Kidney epithelial cell (primary cell): ENCODE measurements at places on chromosomes 2 and 18.

- DNase-seq, result no peak
Measured at GRCh38 chr2:219492575-219492974, 6.1 kb upstream of the GMPPA start.

DNA sequence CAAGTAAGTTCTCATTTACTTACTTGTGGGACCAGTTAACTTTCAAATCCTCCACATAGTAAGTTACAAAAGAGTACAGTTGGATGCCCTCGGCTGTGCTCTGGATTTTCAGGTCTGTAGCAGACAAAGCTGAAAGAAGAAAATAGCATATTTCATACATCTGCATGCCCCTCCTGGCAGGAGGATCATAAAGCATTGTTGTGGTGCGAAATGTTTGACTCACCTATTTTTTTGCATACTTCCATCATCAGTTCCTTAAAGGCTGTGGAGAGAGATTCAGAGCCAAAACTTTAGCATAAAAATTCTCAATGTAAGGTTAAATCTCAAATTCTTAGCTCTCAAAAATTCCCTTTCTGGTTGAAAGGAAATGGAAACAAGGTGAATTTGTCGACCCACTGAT is 70.8 kb upstream of the LPIN2 start:
- DNase-seq, result no peak

DNA sequence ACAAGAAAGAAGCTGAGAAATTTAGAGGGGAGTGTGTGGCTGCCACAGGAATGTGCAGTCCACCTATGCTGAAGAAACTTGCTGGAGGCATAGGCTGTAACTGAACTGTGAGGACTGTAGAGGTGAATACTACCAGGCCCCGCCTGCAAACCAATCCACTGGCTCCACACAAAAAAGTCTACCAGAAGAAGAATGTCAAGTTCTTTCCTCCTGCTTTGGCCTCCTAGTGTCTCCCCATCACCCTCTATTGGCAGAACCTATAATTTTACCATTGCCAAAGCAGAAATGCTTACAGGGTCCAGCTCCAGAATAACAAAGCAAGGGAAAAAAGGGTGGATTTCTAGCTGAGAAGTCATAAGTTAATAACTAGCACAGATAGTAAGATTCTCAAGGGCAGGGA is 5.9 kb upstream of the ATP5MC3 start:
- DNase-seq, result no peak

GRCh38 chr18:72692086-72692485 is 147.9 kb upstream of the CBLN2 start:
- DNase-seq, result no peak

DNA sequence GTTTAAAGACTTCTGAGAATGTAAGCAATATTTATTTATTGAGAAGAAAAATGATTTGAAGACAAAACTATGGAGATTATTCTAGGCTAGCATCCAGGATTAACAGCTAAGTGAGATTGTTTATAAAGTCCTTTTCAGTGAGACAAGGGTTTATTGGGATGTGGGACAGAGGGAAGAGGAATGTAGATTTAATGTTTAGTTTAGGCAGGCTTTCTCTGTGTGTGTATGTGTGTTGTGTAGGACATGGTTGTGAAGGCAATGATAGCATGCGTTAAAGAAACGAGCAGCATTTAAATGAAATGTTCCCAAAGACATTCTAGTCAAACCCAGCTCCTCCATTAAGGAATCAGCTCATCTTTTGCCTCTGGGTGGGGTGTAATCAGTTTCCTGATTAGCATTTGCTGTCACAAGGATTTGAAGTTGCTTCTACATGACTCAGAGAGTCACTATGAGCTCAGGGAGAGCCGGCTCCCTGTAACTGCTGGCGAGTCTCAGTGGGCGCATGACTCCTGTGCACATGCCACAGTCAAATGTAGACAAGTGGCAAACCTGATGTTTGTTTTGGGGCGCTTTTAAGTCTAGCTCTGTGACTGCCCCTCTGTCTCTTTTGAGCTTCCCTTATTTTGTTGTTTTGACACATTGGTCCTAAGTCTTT is 442.2 kb upstream of the CELF4 start:
- DNase-seq, result peak; percentile 21
